Central memory CD4-positive, alpha-beta T cell (primary cell): ENCODE measurements at places on chromosomes 7 and 10.

- DNase-seq: no peak
These were observed 328.7 kb downstream of the ARL4A start for GRCh38 chr7:13016036-13016581.

- no peak for DNase-seq
These were observed 17.4 kb upstream of the CCL24 start for GRCh38 chr7:75830978-75831377.

DNA sequence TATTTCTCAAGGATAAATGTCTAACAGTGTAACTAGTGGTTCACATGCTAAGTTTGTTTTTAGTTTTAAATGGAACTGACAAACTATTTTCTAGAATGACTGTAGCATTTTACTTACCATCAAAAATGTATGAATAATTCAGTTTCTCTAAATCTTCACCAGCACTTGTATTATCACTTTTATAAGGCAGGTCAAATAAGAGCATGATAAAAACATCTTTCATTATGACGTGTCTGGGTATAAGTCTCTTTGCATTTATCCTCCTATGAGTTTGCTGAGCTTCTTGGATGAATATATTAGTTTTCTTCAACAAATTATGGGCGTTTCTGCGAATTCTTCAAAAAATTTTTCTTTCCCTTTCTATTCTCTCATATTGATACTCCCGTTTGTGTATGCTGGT lies 19.9 kb downstream of the ZNF33B start:
- DNase-seq: no peak

DNA sequence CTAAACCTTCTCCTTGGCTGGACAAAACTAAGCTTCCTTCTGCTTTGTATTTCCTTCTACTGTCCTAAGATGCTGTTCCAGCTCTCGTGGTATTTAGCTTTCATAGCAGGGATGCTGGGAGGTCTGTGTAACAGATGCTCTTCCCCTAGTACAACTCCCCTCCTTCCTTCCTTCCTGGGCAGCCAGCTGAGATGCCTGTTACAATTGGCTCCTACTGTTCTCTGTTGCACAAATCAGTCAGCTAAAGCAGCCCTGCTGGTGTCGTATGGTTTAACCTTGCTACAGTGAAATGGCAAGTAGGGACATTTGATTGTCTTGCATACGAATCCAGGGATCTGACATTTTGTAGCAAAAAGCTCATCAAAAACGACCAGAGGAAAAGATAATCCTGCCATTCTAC lies 143.8 kb downstream of the ARHGAP21 start:
- DNase-seq: no peak

- no peak for DNase-seq
These were observed 64.7 kb upstream of the CTTNBP2 start for GRCh38 chr7:117937753-117938483.

DNA sequence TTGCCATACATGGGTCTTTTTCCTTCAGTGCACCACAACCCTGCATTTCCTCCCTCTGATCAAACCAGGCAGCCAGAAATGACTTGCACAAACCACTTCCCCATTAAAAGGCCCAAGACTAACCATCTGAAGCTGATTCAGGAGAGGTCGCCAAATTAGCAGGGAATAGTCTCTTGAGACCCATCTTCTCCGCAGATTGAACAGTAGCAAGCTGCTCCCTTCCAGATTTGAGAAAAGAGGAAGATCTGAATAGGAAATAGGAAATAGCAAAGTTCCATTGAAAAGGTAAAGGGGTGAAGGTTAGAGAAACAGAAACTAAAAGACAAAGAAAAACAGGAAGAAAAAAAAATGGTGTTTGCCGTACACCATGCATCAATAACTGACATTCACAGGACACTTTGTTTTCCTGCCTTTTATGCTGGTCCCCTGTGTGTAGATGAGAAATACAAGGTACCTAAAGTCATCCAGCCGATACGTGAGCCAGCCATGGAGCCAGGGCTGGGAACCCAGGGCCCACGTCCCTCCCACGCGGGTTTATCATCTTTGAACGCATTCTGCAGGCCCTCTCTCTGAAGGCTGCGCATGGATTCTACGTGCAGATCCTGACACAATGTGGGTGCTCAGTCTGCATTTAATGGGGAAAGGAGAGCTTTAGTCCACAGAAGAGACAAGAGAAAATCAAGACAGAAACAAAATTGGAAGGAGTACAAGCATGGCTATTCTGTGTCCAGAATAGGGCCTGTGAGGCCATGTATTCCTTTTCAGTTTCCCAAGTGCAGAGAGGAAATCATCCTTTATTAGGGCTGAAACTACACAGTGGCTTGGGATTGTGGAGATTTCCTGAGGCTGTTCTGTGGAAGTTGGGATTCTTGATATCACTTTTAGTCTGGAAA lies 268.4 kb upstream of the NPVF start:
- DNase-seq: no peak

DNA sequence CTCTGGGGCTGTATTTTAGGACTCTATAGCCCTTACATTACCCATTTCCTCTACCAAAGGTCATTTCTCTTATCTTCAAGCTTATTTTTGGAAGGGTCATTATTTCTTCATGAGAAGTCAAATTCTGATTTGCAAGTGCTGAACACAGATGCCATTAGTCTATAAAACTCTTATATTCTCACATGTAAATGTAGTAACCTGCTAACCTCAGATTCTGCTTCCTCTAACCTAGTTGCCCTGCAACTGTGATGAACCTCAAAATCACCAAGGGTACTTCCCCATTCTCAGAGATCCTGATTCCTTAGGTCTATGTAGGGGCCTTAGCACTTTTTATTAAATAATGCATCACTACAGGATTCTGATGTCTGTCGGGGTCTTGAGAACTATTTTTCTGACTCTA lies 6.3 kb downstream of the FAS start:
- DNase-seq: no peak

- DNase-seq: no peak
These were observed 477 bp upstream of the FBXW4 start for GRCh38 chr10:101695404-101695890.

GRCh38 chr7:124489925-124490324 lies 275.7 kb downstream of the GPR37 start:
- no peak for DNase-seq
